ENCODE measurements at places on chromosomes 6 and 20.

GRCh38 chr20:55322745-55323144, 682.6 kb downstream of the CBLN4 start:
- no peak for DNase-seq

GRCh38 chr6:67986694-67987232, 648.3 kb upstream of the ADGRB3 start:
- DNase-seq = no peak

- DNase-seq = no peak
Measured at GRCh38 chr6:70396163-70396562, 17.1 kb upstream of the FAM135A start.

GRCh38 chr20:44297721-44298120, 13.3 kb downstream of the FITM2 start:
- no peak for DNase-seq

GRCh38 chr6:679282-679681, 13.7 kb downstream of the EXOC2 start:
- DNase-seq = no peak

GRCh38 chr6:148943451-148943850, 196.6 kb downstream of the UST start:
- DNase-seq = no peak
